ENCODE measurements at places on chromosomes 13 and 19. TPM values are rescaled to one million over a fixed set of nuclear protein-coding genes. Genes with fewer than 3 reads are reported as not detected.
A peak's percentile ranks its signal among the peaks of the same experiment; 100 is the strongest.

- DNase-seq: no peak
Observed at GRCh38 chr13:99263126-99263785, 5.1 kb upstream of the GPR18 start.

Gene UPF1
- 22.5 TPM for polyA plus RNA-seq

DNA sequence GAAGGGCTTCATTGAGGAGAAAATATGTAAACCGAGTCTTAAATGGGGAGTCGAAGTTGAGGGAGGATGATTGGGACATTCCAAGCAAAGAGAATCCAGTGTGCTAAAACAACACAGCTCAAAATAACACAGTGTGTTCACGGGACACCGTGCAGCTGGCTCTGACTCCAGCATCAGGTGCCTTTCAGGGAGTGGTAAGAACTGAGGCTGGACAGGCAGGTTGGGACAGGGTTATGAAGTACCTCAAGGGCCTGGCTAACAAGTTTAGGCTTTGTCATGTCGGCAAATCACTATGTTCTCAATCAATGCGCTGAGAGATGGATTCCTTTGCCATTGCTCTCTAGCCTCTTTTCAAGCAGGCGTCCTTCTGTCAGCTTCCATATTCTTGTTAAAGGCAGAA is 27.5 kb upstream of the WDFY2 start:
- DNase-seq: peak; percentile 88

GRCh38 chr19:18204394-18205199 is 755 bp upstream of the RAB3A start:
- no peak for DNase-seq

DNA sequence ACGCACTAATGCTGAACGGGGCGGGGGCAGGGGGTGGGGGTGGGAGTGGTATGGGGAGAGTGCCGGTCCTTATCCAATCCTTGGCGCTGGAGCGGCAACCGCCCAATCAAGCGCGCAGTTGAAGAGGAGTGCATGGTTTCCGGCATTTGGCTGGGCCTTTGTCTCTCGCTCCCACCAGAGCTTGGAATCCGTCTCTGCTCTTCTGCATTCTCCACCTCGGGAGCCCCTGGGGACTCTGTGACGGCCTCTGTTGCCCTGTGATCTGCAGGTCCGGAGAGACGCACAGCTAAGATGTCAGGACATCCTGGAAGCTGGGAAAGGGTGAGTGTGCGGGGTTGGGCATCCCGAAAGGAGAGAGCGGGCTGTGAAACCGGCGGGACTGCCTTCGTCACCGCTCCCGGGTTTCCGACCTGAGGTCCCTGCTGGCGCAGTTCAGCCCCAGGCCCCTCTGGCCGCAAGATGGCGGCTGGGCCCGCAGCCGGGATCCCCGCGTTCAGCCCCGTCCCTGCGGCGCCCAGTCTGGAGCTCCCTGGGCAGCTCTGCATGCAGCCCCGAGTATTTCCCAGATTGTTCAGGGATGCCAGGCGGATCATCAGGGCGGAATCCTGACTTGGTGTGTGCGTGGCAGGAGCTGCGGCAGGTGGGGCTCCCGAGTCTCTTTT is 53.6 kb upstream of the ZNF254 start:
- DNase-seq: no peak

DNA sequence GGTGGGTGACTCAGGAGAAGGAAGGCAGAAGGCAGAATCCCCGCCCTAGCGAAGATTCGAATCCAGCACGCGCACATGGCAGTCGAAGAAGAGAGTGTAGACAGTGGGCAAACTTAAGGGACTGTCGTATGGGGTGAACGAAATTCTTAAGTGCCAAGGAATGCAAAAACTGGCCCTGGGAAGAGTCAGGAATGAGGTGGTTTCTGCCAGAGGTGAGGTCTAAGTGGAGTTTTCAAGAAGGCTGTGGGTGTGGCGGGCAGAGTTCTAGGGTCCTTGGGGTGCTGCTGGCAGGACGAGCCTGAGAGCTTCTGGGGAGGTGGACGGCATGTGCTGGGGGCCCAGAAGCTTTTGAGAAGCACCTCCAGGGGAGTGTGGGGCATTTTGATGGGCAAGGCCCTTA is 63.9 kb upstream of the RNF113B start:
- DNase-seq: no peak

DNA sequence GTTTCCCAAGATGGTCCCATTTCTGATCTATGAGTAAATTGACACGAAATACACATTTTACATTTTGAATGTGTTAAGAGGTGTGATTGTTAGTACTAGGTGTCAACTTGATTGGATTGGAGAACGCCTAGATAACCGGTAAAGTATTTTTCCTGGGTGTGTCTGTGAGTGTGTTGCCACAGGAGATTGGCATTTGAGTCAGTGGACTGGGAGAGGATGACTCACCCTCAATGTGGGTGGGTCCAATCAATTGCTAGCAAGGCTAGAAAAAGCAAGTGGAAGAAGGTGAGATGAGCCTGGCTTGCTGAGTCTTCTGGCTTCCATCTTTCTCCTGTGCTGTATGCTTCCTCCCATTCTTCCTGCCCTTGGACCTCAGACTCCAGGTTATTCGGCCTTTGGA is 960.7 kb upstream of the PCDH9 start:
- peak; percentile 44 for DNase-seq

DNA sequence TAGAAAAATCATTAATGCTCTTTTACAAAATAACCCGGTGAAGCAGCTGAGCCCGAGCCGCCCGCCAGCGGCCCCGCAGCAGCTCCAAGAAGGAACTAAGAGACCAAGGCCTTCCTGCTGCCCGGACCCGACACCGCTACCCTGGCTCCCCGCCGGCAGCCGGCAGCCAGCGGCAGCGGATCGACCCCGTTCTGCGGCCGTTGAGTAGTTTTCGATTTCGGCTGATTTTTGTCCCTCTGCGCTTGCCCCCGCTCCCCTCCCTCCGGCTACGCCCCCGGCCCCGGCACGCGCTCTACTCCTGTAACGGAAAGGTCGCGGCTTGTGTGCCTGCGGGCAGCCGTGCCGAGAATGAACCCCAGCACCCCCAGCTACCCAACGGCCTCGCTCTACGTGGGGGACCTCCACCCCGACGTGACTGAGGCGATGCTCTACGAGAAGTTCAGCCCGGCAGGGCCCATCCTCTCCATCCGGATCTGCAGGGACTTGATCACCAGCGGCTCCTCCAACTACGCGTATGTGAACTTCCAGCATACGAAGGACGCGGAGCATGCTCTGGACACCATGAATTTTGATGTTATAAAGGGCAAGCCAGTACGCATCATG is at the start of gene PABPC3:
Gene PABPC3, plus strand, starts transcription at position 286 of the 603 bp plus-strand sequence. Its CDS starts 63 bp downstream, at position 349.
- no peak for DNase-seq

DNA sequence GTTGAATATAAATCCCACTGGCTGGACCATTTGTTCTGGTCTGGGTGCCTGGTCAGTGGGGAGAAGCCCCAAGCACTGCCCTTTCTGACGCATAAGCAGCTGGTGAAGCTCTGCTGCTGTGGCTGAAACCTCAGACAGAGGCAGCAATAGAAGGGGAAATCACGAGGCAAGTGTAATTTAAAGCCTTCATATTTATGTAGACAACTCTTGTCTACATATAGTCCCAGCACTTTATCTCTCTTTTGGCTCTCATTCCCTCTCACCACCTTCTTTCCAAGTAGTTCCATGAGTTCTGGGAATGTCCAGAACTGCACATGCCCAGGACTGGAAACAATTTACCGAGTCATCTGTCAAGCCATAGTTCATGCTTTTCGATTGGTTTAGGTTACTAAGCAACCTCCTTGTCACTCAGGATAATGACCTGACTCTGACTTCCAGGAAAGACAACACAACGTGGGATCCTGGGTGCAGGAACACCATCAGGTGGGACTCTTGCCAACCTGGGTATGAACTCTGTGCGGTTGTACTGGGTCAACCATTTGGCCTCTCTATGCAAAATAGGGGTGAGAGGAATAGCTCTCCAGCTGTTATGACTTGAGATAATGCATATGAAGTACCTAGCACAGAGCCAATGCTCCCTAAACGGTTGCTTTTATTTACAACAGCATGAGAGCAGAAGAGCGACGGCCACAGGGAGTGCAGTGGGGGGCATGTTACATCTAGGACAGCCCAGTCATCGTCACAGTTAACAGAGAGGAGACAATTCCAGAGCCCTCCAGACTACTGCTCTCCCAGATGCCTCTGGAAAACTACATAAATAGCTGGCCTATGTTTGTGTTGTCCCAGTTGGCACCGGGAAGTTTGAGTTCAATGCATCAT is 321.9 kb downstream of the FOXO1 start:
- no peak for DNase-seq

DNA sequence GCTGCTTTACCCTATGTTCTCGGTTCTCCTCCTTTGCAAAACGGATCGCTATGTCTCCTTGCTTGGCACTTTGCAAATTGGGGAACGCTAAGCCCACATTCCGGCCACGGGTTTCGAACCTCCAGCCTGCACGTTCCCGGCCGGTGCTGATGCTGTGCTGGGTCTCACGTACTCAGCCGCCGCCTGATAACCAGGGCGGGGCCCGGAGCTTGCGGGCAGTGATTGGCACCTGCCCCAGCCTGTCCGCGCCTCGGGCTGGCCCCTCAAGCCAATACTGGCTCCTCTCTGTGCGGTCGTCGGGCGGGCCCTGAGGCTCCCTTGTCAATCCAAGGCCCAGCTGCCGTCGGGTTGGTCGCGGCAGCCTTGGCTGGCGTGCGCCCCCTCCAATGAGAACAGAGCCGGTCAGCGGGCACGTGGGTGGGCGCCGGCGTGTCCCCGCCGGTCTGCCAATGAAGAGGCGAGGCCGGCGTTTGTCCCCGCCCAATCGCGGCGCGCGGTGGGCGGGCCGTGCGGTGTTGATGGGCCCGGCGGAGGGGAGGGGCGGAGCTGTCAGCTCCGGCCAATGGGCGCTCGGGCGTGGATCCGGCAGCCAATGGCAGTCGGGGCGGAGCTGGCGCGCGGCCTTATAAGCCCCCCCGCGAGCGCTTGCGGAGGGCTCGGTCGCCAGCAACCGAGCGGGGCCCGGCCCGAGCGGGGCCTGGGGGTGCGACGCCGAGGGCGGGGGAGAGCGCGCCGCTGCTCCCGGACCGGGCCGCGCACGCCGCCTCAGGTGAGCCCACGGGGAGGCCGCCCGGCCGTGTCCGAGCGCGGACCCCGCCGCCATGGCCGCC is at the start of gene KDM4B:
Gene KDM4B, plus strand, starts transcription at position 652 of the 830 bp plus-strand sequence. CDS start 63,778 bp downstream, outside the sequence.
- peak; percentile 93 for DNase-seq

Gene KIR2DL1
- not detected for polyA plus RNA-seq
